Left hindlimb (tissue), 1 donor: ENCODE measurements at places on chromosomes 7 and 10.

DNA sequence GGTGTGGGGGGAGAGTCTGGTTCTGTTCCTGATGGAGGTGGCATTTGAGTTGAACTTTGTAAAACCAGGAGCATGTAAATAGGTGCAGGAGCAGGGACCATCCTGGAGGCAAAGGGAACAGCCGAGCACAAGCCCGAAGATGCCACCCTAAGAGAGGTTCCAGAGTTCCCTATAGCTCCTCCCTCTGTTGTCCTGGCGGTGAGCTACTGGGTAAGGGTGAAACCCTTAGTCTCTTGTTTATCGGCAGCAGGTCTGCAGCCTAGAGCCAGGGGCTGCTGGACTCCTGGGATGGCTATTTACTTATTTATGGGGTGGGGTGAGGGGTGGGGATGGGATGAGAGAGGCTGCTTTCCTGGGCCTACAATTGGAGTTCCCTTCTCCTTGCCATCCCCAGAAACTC is 6.5 kb upstream of the LBX1 start:
- DNase-seq, result peak; percentile 12

DNA sequence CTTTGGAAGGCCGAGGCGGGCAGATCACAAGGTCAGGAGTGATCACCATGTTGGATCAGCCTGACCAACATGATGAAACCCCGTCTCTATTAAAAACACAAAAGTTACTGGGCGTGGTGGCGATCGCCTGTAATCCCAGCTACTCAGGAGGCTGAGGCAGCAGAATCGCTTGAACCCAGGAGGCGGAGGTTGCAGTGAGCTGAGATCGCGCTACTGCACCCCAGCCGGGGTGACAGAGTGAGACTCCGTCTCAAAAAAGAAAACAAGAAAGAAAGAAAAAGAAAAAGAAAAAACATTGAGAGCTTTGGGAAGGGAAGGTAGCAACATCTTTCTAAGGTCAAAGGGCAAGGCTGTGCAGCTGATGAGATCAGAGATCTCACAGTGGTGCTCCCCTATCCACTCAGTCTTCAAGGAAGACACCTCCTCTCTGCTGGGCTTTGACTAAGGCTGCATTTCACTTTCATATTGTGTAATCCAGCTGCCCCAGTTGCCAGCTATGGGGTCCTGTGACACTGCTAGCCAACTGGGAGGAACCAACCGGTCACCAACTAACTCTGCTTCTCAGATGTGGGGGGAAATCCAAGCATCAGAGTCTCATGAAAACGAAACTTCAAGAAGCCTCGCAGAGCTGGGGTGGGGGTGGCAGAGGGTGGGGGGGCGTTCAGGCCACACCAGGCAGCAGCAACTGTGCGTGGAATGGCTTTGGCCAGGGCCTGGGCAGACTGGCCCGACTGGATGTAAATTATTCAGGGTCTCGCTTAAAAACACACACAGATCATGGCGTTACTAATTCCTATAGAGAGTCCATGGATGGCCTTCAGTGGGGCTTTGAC is 1.5 kb downstream of the IL15RA start:
- DNase-seq, result no peak

- no peak for DNase-seq
Measured at GRCh38 chr10:55398497-55398882, 597.5 kb upstream of the PCDH15 start.

GRCh38 chr7:80821771-80822319 is 97.0 kb downstream of the SEMA3C start:
- no peak for DNase-seq

GRCh38 chr7:142797391-142798377 is 26.9 kb downstream of the PRSS2 start:
- no peak for DNase-seq

DNA sequence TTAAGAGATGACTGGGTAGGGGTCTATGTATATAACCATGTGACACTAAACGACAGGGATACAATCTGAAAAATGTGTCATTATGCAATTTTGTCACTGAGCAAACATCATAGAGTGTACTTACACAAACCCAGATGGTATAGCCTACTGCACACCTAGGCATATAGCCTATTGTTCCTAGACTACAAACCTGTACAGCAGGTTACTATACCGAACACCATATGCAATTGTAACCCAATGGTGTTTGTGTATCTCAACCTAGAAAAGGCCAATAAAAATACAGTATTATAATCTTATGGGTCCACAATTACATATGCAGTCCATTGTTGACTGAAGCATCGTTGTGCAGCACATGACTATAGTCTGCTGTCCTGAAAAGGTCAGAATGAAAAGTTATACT is 22.9 kb downstream of the STRIP2 start:
- no peak for DNase-seq
